ENCODE measurements at places on chromosomes 2 and 18.

DNA sequence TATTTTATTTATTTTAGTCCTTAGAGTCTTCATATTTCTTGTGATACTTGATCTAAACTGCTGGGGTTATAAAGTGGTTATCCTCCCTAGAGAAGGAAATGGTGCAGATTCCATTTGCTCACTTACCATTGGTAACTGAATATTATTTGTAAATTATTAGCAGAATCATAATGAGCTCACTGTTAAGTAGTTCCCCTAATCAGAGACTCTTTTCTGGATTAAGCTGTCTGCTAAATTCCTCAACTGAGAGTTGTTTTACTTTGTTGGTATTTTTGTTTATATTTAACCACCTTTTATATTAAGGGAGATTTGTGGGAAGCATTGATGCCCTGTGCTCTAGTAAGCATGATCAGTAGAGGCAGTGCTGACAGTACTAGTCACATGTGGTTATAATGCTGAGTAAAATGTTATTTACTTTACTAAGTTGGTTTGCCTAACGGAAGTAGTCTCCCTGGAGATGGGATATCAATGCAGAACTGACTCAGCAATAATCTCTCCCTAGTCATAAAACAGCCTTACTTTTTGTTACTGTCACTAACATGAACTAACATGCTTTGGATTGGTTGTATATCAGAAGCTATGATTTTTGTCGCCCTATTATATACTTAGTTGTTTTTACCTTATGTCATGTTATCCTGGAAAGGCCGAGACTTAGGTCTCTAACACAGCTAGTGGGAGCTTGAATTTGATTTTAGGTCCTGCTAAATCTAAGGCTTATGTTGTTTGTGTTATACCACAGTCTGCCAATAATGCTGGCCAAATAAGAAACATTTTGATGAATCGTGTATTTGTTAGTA lies 166.7 kb downstream of the MCFD2 start:
- peak; percentile 79 for DNase-seq

- no peak for DNase-seq
Measured at GRCh38 chr2:27123302-27124150, at the start of gene ABHD1. TSS of gene ABHD1 (plus strand) at chr2:27123815. CDS start at chr2:27123949, 134 bp downstream.

DNA sequence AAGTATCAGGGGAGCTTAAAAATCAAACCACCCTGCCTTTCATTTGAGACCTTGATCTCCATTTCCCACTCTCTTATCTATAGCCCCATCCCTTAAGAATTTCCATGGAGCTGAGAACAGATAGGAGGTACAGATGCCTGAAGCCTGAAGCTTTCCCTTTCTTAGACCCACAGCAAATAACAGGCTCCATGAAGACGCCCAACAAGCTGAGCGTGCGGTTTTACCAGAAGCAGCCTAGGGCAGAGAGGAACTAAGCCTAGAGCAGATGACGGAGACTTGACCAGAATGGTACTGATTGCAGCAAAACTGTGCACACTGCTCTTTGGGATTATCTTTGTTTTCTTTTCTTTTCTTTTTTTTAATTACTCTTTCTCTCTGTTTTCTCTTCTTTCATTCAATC lies 1.7 kb upstream of the ERBB4 start:
- DNase-seq, result no peak

GRCh38 chr18:6564950-6565814 lies 150.5 kb upstream of the L3MBTL4 start:
- peak; percentile 19 for DNase-seq

DNA sequence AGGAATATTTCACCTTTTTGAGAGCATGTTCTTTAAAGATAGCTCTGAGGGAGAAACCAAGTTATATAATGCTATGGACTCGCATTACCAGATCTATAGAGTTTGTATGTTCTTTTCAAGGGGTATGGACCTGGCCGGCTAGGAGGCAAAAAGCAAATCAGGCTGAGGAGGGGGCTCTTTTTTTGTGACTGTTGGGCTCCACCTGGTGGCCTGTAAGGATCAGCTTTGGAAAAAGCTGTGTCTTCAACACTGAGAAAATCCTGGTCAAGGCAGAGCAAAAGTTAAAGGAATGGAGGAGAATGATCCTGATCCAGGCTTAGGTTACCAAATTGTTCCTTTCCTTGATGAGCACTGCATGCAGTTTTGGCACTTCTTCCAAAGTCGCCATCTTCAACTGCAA lies 180.5 kb downstream of the DIS3L2 start:
- peak; percentile 14 for DNase-seq

Measured in mammary epithelial cell (primary cell).